ENCODE measurements at places on chromosomes 1 and 21. TPM values are rescaled to one million over a fixed set of nuclear protein-coding genes. Genes with fewer than 3 reads are reported as not detected.

HES5 gene
- not detected for total RNA-seq

GRCh38 chr1:168554603-168555483, 11.0 kb upstream of the XCL2 start:
- H3K36me3 ChIP-seq, result no peaks in the 10 kb centered on the region
- no peak for DNase-seq
- H3K4me3 ChIP-seq, result no peak overlapping the region
- no peaks in the 10 kb centered on the region for H3K27me3 ChIP-seq
- H3K4me1 ChIP-seq, result peaks cover 18% of the 10 kb centered on the region

- DNase-seq, result no peak
- H3K36me3 ChIP-seq, result no peaks in the 10 kb centered on the region
- no peak overlapping the region for H3K27ac ChIP-seq
- peaks cover 23% of the 10 kb centered on the region for H3K4me1 ChIP-seq
Observed at GRCh38 chr21:41581592-41582228, 73.8 kb upstream of the TMPRSS2 start.

- H3K4me3 ChIP-seq, result no peak overlapping the region
- no peak overlapping the region for H3K27ac ChIP-seq
- H3K27me3 ChIP-seq, result no peaks in the 10 kb centered on the region
Observed at GRCh38 chr1:33696962-33697361, 166.9 kb upstream of the HMGB4 start.

FBLIM1 gene
- 46.2 TPM for total RNA-seq

GRCh38 chr1:84436876-84437655, 38.8 kb downstream of the DNASE2B start:
- H3K4me3 ChIP-seq, result no peak overlapping the region
- no peaks in the 10 kb centered on the region for H3K36me3 ChIP-seq
- H3K27ac ChIP-seq, result peak overlapping the region; percentile 54
- H3K27me3 ChIP-seq, result no peaks in the 10 kb centered on the region
- H3K4me1 ChIP-seq, result peaks cover 3% of the 10 kb centered on the region

DNA sequence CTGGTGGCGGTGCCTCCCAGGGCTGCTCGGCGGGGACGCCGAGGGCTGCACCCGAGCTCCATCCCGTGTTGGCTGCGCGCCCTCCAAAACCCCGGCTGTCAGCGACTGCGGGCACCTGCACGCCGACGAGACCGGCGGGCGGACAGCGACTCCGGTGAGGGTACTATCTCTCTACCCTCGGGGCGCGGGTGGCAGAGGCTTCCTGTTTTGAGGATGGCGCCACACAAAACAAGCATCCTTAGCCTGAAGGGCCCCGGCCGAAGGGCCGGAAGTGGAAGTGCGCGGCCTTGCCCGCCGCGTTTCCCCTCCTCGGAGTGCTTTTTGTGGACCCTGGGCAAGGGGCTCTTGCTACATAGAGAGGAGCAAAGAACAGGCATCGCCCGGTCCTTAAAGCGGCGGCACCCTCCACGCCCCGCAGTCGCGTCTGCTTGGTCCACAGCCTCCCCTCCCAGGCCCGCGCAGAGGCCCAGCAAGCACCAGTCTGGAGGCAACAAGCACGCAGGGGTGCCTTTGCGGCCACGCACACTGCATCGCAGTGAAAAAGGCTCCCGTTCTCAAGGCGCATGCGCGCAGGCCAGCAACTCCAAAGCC, 561 bp upstream of the COQ8A start:
- H3K4me3 ChIP-seq, result peak overlapping the region; percentile 47

Measured in body of pancreas (tissue), 4 donors.